HT1080 (cell line): ENCODE measurements at places on chromosomes 5 and 9.
A peak's percentile ranks its signal among the peaks of the same experiment; 100 is the strongest.

- peak; percentile 92 for DNase-seq
These were observed 5.3 kb downstream of the SLC34A1 start for GRCh38 chr5:177389241-177390169.

- DNase-seq, result no peak
These were observed 160.6 kb downstream of the PJA2 start for GRCh38 chr5:109249126-109249525.

DNA sequence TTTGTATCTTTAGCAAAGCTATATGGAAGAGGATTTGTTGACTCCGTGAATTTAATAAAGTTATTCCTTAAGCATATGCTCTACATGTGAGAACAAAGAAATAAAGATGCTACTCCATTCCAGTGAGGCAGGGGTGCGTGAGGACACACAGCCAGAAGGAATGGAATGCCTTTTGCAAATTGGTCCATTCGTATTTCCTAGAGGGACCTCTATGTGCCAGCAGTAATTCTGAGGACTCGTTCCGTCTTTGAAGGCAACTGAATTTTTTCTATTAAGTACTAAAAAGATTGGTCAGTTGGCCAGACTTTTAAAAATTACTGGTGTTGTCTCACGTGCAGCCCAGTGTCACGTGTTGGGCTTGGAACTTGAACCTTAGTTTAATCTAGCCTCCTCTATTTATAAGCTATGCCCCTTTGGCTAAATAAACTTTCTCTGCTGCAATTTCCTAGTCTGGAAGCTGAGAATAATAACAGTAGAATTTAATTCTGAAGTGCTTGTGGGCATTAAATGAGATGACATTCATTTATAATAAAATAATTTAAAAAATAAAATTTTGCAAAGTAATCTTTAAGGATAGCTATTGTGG, 13.9 kb downstream of the RAI14 start:
- no peak for DNase-seq

- DNase-seq, result no peak
These were observed 44.6 kb upstream of the RUFY1 start for GRCh38 chr5:179505636-179506261.

DNA sequence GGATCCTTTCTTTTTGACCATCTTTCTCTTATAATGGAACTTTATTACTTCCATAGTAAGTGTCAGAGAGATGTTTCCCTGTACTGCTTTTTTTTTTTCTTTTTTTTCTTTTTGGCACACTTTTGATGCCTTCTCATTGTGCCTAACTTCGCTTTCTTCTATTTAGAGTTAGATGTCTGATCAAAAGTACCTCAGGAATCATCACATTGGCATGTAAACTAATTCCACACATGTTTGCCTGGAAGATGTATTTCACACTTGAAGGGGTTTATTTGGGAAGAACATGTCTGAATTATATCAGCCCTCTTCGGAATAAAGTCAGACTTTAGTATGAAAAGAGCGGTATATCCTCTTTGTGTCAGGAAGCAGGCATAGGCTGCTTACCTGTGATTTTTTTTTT, 35.1 kb downstream of the SMARCA2 start:
- DNase-seq, result no peak

GRCh38 chr5:124655921-124656511, 90.4 kb downstream of the ZNF608 start:
- peak; percentile 95 for DNase-seq

- DNase-seq, result peak; percentile 92
These were observed 186.5 kb downstream of the NSG2 start for GRCh38 chr5:174231956-174232487.

DNA sequence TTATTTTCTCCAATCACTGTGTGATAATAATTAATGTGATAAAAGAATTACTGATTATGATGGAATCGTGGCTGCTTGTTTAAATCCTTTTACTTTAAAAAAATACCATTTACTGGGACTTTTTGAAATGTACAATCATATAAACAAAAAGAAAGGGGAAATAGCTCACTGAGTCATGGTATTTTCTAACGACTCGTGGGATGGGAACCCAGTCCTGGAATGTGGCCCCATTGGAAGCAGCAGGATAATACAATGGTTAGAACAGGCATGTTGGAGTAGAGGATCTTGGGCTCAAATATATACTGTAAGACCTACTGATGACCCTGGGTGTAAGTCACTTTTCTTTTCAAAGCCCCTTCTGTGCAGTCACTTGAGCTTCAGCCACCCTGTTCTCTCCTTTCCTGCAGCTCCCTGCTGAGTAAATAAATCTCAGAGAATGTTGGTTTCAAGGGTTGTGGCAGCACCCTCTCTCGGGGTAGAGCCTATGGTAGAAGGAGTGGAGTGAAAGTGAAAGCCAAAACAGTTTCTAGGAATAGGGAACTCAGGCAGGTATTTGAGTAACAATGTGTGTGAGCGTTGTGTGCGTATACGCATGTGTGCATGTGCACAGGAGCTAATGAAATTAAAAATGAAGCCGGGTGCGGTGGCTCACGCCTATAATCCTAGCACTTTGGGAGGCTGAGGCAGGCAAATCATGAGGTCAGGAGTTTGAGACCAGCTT, 40.8 kb upstream of the LARP1 start:
- peak; percentile 47 for DNase-seq

DNA sequence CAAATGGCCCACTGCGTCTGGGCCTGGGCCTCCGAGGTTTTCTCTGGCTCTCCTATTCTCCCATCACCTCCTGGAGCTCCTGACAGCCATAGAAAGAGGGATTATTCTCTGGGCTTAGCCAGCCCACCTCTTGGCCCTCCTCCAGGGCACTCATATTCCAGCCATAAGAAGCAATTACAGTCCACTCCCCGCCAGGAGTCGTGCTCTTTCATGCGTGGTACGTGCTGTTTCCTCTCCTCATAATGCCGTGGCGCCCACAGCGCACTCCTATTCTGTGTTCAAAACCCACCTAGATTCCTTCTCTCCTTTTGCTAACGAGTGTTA, 240.8 kb upstream of the ZNF462 start:
- DNase-seq, result no peak

- DNase-seq, result no peak
These were observed 2.7 kb upstream of the LHX2 start for GRCh38 chr9:124008694-124009530.

- DNase-seq, result no peak
These were observed 50.4 kb upstream of the GGTA1 start for GRCh38 chr9:121550041-121550440.

DNA sequence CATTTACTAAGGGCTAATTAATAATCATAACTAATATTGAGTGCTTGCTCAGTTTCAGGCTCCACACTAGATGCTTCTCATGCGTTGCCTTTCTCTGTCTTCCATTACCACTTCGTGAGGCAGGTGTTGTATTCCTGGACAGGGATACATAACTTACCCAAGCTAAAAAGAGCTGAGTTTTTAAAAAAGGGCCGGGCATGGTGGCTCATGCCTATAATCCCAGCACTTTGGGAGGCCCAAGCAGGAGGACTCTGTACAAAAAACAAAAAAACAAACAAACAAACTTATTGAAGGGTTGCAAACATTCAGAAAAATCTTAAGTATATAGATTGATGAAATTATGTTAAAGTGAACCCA, 12.1 kb upstream of the ANKRD33B start:
- DNase-seq, result no peak

DNA sequence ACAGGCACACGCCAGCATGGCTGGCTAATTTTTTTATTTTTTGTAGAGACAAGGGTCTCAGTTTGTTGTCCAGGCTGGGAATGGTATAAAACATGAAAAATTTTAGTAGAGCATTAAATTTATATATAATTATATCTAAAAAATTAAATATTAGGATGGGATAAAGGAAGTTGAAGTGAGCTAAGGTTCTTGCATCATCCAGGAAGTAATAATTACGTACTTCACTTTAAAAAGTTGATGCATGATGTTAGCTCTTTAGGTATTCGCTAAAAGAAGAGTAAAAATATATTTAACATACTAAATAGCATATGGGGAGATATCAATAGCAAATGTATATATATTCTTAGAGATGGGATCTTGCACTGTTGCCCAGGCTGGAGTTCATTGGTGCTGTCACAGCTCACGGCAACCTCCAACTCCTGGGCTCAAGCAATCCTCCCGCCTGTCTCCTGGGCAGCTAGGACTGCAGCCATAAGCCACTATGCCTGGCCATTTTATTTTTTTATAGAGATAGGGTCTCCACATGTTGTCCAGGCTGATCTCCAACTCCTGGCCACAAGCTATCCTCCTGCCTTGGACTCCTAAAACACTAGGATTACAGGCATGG, 12.3 kb downstream of the DCAF10 start:
- no peak for DNase-seq

DNA sequence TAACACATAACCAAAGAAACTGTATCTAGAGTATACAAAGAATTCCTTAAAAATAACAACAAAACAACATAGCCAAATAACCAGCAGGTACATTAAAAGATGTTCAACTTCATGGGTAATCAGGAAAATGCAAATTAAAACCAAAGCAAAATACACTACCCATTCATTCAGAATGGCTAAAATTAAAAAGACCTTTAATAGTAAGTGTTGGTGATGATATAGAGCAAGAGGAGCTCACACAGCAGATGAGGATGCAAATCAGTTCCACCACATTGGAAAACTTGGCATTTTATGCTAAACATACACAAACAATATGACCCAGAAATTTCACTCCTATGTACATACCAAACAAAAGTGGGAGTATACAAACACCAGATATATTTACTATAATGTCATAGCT, 97.8 kb downstream of the DENND1A start:
- no peak for DNase-seq

DNA sequence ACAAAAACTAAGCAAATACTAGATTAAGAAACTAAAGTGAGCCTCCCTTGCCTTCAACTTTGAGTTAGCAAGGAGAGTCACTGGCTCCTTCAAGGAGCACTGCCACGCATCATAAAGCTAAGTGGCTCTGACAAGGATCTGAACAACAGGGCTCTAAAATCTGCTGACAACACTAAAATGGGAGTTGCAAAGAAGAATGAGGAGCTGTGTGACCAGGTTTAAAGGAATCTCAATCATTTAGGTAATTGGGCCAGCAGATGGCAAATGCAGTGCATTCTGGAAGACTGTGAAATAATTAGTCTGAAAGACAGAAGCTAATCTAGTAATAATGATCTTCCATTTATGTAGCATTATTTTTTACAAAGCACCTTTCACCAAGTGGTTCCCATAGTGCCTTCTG, 297.0 kb upstream of the TAS2R1 start:
- no peak for DNase-seq

- peak; percentile 46 for DNase-seq
These were observed 30.1 kb upstream of the RAI14 start for GRCh38 chr5:34626036-34626435.

- DNase-seq, result peak; percentile 74
These were observed 8.4 kb upstream of the RGS3 start for GRCh38 chr9:113454914-113455761.

DNA sequence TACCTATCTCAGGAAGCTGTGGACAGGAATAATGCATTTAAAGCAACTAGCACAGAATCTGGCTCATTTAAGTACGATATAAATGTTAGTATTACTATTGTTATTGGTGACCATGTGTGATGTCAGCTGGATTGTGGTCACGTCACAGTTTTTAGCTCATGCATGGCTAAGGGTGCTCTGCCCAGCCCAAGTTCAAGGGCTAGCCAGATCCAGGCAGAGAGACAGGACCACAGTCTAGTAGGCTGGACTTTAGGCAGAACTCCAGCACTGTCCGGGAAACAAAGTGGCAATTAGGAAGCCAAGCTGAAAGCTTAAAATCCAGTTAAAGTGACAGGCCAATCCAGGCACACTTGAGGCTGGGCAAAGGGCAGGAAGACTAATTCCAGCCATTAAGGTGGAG, 273.6 kb downstream of the ADAMTSL1 start:
- DNase-seq, result no peak

- DNase-seq, result peak; percentile 56
These were observed 661.8 kb downstream of the DTWD2 start for GRCh38 chr5:118326481-118327045.

- DNase-seq, result peak; percentile 30
These were observed 51.2 kb upstream of the TNFAIP8 start for GRCh38 chr5:119304439-119305211.

- peak; percentile 13 for DNase-seq
These were observed 149.5 kb downstream of the BAAT start for GRCh38 chr9:101235105-101235866.
